Small intestine (tissue), 16 donors: ENCODE measurements at places on chromosomes 13 and 19.

GRCh38 chr13:67308004-67308772 lies 78.1 kb upstream of the PCDH9 start:
- no peak overlapping the region for H3K4me3 ChIP-seq
- H3K27ac ChIP-seq = no peak overlapping the region
- H3K27me3 ChIP-seq = no peaks in the 10 kb centered on the region
- DNase-seq = no peak
- H3K36me3 ChIP-seq = no peaks in the 10 kb centered on the region
- H3K4me1 ChIP-seq = no peaks in the 10 kb centered on the region

GRCh38 chr19:15419413-15420025 lies 731 bp upstream of the AKAP8L start:
- peaks cover 7% of the 10 kb centered on the region for H3K4me1 ChIP-seq
- no peak for DNase-seq
- H3K4me3 ChIP-seq = peak overlapping the region; percentile 43
- H3K27me3 ChIP-seq = no peaks in the 10 kb centered on the region
- no peak overlapping the region for H3K27ac ChIP-seq
- H3K36me3 ChIP-seq = peaks cover 11% of the 10 kb centered on the region

DNA sequence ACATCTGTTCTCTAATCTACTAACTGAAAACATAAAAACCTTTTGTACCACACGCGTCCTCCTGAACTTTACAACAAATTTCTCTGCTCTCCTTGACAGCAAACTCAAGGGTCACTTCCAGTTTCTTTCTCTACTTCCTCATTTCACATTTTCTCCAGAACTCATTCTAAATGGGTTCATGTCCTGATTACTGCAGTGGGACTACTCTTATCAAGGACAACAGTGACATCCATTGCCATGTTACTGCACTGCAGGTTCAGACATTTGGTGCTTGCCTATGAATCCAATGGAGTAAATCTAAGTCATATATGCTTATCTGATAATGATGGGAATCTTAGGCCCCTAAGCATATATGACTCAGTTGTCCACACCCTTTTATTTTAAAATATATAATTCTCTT lies 35.3 kb downstream of the FPR3 start:
- no peak overlapping the region for H3K27ac ChIP-seq
- no peaks in the 10 kb centered on the region for H3K27me3 ChIP-seq
- no peaks in the 10 kb centered on the region for H3K36me3 ChIP-seq
- DNase-seq = no peak

- peaks cover 6% of the 10 kb centered on the region for H3K4me1 ChIP-seq
- peak overlapping the region; percentile 98 for H3K27ac ChIP-seq
- H3K4me3 ChIP-seq = peak overlapping the region; percentile 94
- no peaks in the 10 kb centered on the region for H3K27me3 ChIP-seq
Observed at GRCh38 chr19:16111909-16112752, 442 bp downstream of the RAB8A start.

DNA sequence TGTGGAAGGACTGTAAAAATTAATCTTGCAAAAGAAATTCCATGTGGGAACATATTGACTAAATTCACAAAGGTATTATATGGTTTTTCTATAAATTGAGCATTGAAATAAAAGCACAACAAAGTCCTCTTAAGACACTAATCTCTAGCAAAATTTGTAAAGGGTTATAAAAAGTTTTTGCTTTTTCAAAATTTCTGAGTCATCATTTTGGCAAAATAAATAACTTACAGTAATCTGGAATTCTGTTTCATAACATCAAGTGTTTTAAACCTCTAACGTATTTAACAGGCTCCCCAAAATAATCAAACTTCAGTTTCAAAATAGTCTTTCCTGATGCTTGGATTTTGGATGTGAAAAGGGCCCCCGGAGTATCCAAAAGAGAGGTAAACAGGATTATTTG lies 26.0 kb downstream of the MED4 start:
- H3K27ac ChIP-seq = no peak overlapping the region
- H3K4me3 ChIP-seq = no peak overlapping the region
- H3K36me3 ChIP-seq = peaks cover 33% of the 10 kb centered on the region
- H3K4me1 ChIP-seq = no peaks in the 10 kb centered on the region
- no peaks in the 10 kb centered on the region for H3K27me3 ChIP-seq

DNA sequence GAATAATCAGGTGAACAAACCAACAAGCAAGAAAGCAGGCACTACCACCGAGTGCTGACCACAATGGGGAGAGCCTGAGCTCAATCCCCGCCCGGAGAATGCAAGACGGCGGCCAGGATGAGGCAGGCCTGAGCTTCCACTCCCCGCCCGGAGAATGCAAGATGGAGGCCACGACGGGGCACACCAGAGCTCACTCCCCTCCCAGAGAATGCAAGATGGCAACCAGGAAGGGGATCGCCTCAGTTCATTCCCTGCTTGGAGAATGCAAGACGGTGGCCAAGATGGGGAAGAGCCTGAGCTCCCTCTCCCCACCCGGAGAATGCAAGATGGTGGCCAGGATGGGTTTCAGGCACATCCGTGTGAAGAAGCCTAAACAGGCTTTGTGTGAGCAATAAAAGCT lies 24.7 kb upstream of the MIER2 start:
- peaks cover 1% of the 10 kb centered on the region for H3K27me3 ChIP-seq
- H3K36me3 ChIP-seq = no peaks in the 10 kb centered on the region
- no peak overlapping the region for H3K27ac ChIP-seq
- no peaks in the 10 kb centered on the region for H3K4me1 ChIP-seq
- no peak overlapping the region for H3K4me3 ChIP-seq

DNA sequence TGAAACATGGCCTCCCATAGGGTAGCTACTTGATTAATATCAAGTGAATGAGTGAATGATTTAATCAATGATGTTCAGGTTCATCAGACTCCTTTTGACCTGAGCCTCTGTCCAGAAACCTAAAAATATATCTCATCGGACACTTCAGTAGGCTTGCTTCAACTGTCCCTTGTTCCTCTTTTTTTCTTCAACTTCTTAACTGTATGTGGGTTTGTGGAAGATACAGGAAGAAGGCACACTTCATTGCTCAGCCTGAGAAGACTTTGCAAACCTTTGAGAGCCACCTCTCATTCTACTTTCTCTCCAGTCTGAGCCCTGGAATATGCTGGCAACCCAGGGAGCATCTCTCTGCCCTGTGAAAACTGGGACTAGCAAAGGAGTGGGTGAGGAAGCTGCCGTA lies 557.0 kb downstream of the FGF9 start:
- H3K4me3 ChIP-seq = no peak overlapping the region
- no peaks in the 10 kb centered on the region for H3K27me3 ChIP-seq
- no peaks in the 10 kb centered on the region for H3K4me1 ChIP-seq
- H3K27ac ChIP-seq = no peak overlapping the region
- DNase-seq = no peak

- H3K4me1 ChIP-seq = no peaks in the 10 kb centered on the region
- H3K27me3 ChIP-seq = no peaks in the 10 kb centered on the region
- no peak overlapping the region for H3K27ac ChIP-seq
- H3K36me3 ChIP-seq = peaks cover 11% of the 10 kb centered on the region
- no peak for DNase-seq
Observed at GRCh38 chr13:110663491-110663890, 42.4 kb downstream of the CARS2 start.

- H3K4me1 ChIP-seq = peaks cover 9% of the 10 kb centered on the region
- DNase-seq = no peak
- H3K36me3 ChIP-seq = no peaks in the 10 kb centered on the region
- no peak overlapping the region for H3K27ac ChIP-seq
Observed at GRCh38 chr13:97573011-97573410, 139.0 kb downstream of the RAP2A start.

DNA sequence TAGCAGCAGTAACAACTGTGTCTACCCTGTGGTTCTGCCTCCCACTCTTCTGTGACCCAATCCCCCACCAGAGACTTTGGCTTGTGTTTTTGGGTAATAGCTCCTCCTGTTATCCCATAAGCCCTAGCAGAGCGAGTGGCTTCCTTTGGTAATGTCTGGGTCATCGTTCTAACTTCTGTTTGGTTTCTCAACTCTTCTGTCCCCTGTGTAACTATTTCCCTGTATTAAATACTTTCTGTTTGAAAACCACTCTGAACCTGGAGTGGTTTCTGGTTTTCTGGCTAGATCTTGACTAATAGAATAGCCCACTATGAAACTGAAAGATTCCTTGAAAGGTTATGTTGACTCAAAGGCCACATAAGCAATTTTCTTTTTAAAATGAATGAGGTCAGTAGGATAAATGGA lies 350.0 kb downstream of the DCT start:
- H3K27me3 ChIP-seq = no peaks in the 10 kb centered on the region
- H3K27ac ChIP-seq = no peak overlapping the region
- H3K4me1 ChIP-seq = no peaks in the 10 kb centered on the region
- H3K4me3 ChIP-seq = no peak overlapping the region
- no peak for DNase-seq

GRCh38 chr13:112980434-112980833 lies 11.4 kb downstream of the MCF2L start:
- H3K27ac ChIP-seq = no peak overlapping the region
- no peaks in the 10 kb centered on the region for H3K27me3 ChIP-seq
- H3K36me3 ChIP-seq = no peaks in the 10 kb centered on the region

DNA sequence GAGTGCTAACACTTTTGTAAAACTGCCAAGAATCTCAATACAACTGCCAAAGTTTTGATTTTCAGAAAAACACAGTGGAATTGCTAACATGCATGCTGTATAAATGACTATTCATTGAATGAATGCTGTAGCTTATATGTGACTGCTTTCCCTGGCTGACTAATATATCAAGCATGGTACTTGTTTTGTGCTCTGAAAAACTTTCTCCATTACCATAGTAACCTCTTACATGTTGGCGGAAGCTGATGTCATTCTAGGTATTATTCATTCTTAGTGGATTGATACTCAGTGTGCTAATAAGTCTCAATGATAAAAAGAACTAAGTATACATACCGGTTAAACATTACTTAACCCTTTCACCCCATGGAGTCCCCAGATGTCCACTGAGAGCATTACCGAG lies 166.1 kb upstream of the MYO16 start:
- H3K4me1 ChIP-seq = no peaks in the 10 kb centered on the region
- H3K27ac ChIP-seq = no peak overlapping the region
- no peaks in the 10 kb centered on the region for H3K36me3 ChIP-seq
- peaks cover 2% of the 10 kb centered on the region for H3K27me3 ChIP-seq
- no peak overlapping the region for H3K4me3 ChIP-seq

DNA sequence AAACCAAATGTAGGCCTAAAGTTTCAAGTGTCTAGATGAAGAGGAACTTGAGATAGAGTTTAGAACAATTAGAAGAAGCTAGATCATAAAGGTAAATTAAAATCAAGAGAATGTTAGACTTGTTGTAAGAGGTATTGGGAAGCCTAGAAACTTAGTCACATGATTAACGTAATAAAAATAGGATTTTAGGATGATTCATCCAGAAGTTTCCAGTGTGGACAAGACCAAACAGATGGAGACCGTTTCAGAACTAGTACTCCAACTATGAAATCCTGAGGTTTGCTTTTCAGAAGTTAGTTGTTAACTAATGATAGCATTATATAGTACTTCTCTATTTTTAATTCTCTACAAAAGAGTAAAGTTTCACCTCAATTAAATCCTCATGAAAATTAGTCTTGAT lies 104.9 kb downstream of the MZT1 start:
- H3K27ac ChIP-seq = no peak overlapping the region
- no peaks in the 10 kb centered on the region for H3K27me3 ChIP-seq
- no peaks in the 10 kb centered on the region for H3K36me3 ChIP-seq
- no peak overlapping the region for H3K4me3 ChIP-seq

DNA sequence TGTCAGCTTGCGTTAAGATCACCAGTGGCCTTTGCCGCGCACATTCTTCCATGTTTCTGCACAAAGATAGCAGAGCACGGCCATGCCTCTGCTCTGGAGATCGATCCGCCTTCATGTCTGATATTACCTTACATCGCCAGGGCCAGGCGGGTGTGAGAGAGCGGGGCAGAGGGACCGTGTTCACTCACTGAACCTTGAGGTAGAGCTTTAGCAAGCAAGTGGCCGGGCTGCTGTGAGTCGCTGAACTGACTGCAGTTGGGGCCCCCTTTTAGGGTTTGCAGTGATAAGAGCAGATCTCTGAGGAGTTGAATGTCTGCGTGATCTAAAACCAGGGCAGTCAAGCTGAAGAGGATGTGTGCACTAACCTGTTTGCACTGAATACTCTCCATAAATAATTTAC lies 275.4 kb upstream of the OBI1 start:
- H3K27me3 ChIP-seq = no peaks in the 10 kb centered on the region
- no peaks in the 10 kb centered on the region for H3K4me1 ChIP-seq
- H3K27ac ChIP-seq = no peak overlapping the region
- H3K36me3 ChIP-seq = no peaks in the 10 kb centered on the region
- no peak for DNase-seq

- no peak for DNase-seq
- H3K27ac ChIP-seq = peak overlapping the region; percentile 78
- H3K27me3 ChIP-seq = no peaks in the 10 kb centered on the region
- no peaks in the 10 kb centered on the region for H3K4me1 ChIP-seq
Observed at GRCh38 chr19:42229855-42230351, 9.8 kb downstream of the ZNF526 start.

DNA sequence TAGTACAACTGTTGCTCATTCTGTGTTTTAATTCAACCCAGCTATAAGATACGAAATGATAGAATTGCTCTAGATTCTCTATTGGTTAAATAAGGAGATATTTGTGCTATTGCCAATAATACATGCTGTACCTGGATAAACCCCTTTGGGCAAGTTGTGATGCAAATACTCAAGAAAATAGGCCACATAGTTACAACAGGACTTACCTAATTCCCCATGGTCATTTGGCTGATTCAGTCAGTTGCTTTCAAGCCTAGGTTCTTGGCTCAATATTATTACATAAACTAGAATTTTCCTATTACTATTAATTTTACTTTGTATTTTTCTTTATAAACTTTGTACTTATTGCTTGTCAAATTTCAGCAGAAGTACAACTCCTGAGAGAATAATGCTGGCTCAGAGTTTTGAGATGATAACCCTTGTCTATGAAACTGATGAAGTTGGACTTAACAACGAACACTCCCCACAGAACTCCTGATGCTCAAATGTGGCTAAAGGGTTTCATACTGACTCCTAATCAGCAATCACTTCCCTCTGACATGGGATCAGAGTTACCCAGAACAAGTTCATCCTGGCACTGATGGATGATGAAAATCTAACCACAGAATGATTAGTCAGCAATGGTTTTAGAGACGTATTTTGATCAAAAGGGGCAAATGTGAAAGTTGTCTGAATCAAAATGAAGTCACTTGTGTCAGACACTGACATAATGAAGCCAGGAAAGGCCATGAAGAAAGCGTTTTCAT lies 221.1 kb downstream of the ITGBL1 start:
- H3K27me3 ChIP-seq = no peaks in the 10 kb centered on the region
- no peaks in the 10 kb centered on the region for H3K4me1 ChIP-seq
- no peaks in the 10 kb centered on the region for H3K36me3 ChIP-seq
- H3K4me3 ChIP-seq = no peak overlapping the region
- no peak for DNase-seq

DNA sequence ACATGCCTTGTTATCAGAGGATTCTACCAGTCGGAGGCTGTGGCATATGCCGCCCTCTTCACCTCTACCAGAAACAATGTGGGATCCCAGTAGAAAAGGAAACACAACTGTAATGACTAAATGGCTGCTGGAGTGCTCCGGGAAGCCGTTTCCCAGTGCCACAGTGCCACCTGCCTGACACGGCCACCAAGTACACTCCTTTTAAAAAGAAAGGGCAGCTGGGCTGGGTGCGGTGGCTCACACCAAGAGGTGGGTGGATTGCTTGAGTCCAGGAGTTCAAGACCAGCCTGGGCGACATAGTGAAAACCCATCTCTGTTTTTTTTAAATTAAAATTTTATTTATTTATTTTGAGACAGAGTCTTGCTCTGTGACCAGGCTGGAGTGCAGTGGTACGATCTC lies 67.3 kb downstream of the TRPM4 start:
- H3K27ac ChIP-seq = peak overlapping the region; percentile 25
- no peaks in the 10 kb centered on the region for H3K27me3 ChIP-seq
- no peak overlapping the region for H3K4me3 ChIP-seq
- H3K36me3 ChIP-seq = no peaks in the 10 kb centered on the region
